ENCODE measurements at places on chromosomes 16 and 17. TPM values are rescaled to one million over a fixed set of nuclear protein-coding genes. Genes with fewer than 3 reads are reported as not detected.

XAF1 gene
- total RNA-seq = not detected

CHST6 gene
- 9.7 TPM for total RNA-seq

SDK2 gene
- total RNA-seq = 14.7 TPM

CCL3 gene
- total RNA-seq = not detected

ITGAD gene
- total RNA-seq = not detected

ALOX15B gene
- not detected for total RNA-seq

CLEC18B gene
- total RNA-seq = not detected

EFNB3 gene
- 6.4 TPM for total RNA-seq

PRDM7 gene
- not detected for total RNA-seq

IRF8 gene
- total RNA-seq = 0.21 TPM

SMIM36 gene
- not detected for total RNA-seq

TP53TG3B gene
- total RNA-seq = not detected

DNA sequence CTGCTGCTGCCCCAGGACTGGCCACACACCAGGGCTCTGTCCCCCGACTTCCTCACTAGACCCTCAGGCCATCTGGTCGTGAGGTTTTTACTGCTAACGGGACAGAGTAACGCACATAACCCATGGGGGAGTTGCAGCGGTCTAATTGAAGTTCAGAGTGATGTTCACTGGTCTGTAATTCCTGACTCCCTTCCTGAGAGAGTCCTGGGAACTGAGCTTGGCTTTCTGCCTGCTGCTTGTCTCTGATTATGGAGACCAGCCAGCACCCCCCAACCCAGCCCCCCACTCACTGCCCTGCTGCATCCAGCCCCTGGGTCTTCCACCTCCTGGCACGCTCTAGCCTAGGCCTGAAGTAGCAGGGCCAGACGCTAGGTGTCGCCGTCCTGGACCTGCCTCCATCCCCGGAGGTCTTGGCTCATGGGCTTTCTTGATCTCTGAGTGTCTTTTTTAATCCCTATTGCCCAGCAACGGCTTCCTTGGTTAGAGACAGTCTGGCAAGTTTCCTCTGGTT, 192.9 kb downstream of the CCDC182 start:
- DNase-seq = peak; percentile 86

GRCh38 chr16:28930652-28931051, 1.1 kb upstream of the CD19 start:
- DNase-seq = peak; percentile 26

- peak; percentile 62 for DNase-seq
Measured at GRCh38 chr17:38544175-38544838, 61.4 kb downstream of the SRCIN1 start.

- no peak for DNase-seq
Measured at GRCh38 chr17:80727409-80727755, 182.7 kb downstream of the RPTOR start.

- DNase-seq = peak; percentile 87
Measured at GRCh38 chr16:50266337-50267091, at the start of gene ADCY7. Gene ADCY7, plus strand, starts transcription at chr16:50266551. Its CDS starts 21,629 bp downstream, at chr16:50288180.

GRCh38 chr16:18969855-18970240, 13.9 kb upstream of the TMC7 start:
- no peak for DNase-seq

GRCh38 chr16:66903544-66904427, 14.9 kb downstream of the CDH16 start:
- DNase-seq = peak; percentile 49

GRCh38 chr16:85475233-85475632, 137.9 kb upstream of the GSE1 start:
- no peak for DNase-seq

DNA sequence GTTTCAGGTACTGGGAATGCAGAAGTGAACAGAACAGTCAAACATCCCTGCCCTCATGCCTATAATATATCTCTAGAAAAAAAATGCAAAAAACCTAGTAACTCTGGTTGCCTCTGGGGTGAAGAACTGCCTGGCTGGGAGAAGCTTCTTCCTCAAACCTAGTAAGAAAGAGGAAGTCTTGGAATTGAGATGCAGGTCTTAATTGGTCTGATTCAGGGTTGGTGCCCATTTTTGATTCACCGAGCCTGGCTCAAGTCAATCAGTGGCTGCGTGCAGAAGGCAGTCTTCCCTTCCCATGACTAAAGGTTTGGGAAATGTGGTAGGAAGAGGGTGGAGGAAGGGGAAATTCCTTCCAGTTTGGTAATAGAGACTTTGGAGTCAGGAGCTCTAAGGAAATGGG, 22.4 kb downstream of the CDRT15 start:
- no peak for DNase-seq

DNA sequence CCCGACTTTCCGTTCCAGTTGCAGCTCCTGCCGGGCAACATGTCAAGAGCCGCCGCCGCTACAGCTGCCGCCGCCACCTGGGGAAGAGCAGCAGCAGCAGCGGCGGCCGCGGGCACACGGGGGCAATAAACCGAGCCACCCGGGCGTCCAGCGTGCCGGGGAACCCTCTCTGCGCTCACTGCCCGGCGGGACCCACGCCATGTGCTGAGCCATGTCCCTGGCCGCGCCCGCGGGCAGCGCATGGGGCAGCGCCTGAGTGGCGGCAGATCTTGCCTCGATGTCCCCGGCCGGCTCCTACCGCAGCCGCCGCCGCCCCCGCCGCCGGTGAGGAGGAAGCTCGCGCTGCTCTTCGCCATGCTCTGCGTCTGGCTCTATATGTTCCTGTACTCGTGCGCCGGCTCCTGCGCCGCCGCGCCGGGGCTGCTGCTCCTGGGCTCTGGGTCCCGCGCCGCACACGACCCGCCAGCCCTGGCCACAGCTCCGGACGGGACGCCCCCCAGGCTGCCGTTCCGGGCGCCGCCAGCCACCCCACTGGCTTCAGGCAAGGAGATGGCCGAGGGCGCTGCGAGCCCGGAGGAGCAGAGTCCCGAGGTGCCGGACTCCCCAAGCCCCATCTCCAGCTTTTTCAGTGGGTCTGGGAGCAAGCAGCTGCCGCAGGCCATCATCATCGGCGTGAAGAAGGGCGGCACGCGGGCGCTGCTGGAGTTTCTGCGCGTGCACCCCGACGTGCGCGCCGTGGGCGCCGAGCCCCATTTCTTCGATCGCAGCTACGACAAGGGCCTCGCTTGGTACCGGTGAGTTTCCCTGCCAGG, 604 bp downstream of the HS3ST3B1 start:
- peak; percentile 68 for DNase-seq

DNA sequence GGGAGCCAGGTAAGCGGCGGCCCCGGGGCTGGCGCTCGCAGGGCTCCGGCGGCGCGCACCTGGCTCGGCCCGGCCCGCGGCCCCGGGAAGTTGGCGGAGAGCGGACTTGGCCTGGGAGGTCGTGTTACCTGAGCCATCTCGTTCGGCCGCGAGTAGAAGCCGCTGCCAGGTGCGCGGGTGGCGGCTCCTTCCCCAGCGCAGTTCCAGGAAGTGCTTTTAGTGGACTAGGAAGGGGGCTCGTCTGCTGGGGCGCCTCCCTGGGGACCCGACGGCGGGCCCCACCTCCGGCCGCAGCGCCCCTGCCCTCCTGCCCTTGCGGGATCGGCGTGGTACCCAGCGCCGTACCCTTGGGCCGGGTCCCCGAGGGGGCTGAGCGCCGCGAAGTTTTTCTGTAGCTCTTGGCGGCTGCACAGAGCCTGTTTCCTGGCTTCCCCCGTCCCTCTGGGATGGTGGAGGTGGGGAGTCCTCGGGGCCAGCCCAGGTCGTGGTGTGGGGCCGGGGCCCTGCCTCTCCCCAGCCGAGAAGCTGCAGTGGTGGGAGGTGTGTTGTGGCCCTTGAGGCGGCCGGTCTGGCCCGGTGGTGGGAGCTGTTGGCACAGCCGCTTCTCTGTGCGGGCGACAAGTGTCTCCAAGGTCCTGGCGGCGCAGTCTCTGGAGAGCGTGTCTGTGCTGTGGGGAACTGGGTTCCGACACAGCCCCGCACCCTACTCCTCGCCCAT, 96.9 kb downstream of the RAB11FIP4 start:
- no peak for DNase-seq

DNA sequence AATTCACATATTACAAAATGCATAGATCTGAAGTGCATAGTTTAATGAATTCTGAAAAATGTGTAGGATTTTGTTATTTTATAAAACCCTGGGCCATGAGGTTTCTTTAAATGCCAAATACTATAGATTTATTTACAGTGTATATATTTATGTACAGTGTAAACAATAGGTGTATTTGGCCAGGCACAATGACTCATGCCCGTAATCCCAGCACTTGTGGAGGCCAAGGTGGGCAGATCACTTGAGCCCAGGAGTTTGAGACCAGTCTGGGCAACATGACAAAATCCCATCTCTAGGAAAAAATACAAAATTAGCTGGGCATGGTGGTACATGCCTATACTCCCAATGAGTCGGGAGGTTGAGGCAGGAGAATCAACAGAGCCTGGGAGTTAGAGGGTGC, 249.4 kb downstream of the PRKCA start:
- no peak for DNase-seq

- no peak for DNase-seq
Measured at GRCh38 chr16:67707790-67708189, 11.3 kb downstream of the GFOD2 start.

DNA sequence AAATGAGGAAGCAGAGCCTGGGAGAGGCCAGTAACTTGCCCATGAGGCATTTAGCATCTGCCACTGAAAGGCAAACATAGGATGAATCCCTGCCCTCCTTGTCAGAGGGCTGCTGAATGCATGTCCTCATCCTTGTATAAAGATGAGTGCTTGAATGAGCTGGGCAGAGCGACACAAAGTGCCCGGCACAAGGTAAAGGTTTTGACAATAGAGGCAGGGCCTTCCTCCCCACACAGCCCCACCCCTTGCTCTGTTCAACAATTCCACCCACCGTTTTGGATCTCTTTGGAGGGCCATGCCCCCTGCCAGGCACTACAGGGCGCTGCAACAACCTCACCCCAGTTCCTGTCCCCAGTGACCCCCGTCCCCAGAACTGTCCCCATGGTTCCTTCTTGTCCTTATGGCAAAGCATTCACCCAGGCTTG, 1.4 kb upstream of the KRT19 start:
- no peak for DNase-seq

All from H7 (cell line).